ENCODE measurements at places on chromosomes 1 and 21.

- DNase-seq, result peak; percentile 90
These were observed at the start of gene THAP3 for GRCh38 chr1:6624710-6625583. TSS of gene THAP3 (plus strand) at chr1:6624868. CDS start at chr1:6625219, 351 bp downstream.

DNA sequence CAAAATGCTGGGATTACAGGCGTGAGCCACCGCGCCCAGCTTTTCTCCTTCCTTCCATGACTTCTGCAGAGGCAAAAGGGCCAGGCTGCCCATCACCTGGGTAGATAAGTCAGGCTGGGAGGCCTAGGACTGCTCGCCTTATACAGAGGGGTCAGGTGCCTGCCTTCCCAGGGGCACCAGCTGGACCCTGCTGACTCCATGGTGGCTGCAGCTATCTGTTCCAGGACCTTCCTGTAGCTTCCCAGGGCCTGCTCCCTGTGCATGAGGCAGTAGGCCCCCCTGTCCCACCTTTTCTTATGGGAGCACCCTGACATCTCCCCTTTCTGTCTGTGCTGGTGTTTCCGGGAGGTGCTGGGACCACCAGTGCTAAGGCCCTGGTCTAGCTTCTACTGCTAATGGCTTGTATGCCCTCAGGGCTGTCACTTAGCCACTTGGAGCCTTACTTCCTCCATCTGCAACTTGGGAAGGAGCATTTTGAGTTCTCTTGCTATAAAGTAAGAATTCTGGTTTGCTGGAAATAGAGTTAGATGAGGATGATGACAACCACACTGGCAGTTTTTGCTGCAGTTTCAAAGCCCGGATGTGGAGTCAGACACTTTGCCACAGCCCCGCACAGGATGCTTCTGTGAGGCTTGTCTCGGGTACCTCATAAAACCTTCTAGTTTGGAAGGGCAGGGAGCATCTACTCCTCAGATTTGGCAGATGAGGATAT, 14.4 kb downstream of the SOX13 start:
- no peak for DNase-seq

DNA sequence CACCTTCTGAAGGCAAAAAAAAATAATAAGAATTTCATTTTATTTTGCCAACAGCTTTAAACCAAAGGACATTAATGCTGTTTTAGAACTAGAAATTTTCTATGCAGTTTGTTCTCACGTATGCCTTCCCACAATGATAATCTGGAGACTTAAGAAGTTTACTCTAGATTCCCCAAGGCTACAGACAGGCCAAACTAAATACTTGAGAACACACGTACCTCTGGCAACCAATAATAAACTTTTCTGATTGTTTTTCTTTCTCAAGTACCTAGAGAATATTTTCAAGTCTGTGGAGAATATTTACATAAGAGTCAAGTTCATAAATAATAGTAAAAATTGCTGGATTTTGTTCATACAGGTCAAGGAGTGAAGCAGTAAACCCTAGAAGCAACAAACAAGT, 15.9 kb downstream of the CLDN8 start:
- DNase-seq, result no peak

DNA sequence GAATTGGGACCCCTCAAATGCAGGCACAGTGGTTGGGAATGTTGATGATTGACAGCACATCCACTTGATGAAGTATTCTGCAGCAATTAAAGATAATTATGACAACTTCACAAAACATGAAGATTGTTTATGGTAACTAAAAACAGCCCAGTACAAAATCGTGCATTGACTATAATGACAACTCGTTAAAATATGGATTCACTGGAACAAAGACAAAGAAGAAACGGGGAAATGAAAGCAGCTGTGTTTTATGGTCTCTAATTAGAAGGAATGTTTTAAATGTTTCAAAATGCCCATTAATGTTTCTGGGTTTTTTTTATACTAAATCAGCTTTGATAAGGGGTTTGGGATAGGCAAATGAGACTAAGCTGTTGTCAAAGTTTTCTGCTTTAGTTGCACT, 36.1 kb downstream of the NIPAL3 start:
- no peak for DNase-seq

GRCh38 chr1:31708324-31708723, 4.5 kb upstream of the COL16A1 start:
- DNase-seq, result no peak

GRCh38 chr1:238177960-238178645, 287.4 kb upstream of the ZP4 start:
- no peak for DNase-seq

DNA sequence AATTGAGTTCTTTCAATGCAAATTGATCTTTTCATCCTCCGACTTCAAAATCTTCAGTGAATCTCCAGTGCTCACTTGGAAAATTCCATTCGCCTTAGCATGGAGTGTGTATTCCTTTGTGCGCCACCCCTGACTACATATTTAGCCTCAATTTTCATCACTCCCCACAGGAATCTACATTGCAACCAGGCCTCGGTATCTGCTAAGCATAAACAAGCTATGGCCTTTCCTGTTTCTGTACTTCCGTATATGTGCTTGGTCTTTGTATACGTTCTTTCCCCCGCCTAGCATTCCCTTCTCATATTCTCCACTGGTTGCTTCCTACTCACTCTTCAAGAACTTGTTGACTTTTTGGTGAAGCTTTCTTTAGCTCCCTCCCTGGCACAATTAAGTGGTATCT, 470.8 kb downstream of the LMO4 start:
- no peak for DNase-seq

- no peak for DNase-seq
These were observed 169.7 kb upstream of the UBE2U start for GRCh38 chr1:64033667-64034220.

DNA sequence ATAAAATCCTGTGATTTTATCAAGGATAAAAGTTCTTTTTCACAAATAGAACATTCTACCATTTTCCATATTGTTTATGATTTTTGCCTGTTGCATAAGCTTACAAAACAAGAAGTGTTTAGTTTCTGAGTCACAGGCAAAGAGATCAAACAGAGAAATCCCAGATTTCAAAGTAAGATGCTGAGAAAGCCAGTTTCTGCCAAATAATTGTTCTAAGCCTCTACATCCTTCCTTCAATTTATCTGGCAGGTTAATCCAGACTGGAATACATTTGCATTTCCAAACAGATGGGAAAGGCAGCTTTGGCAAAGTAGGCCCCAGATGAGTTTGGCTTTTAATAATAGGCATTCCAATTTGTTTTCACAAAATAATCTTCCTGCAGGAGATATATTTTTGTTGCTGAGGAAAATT, 2.5 kb downstream of the SLC1A7 start:
- no peak for DNase-seq

DNA sequence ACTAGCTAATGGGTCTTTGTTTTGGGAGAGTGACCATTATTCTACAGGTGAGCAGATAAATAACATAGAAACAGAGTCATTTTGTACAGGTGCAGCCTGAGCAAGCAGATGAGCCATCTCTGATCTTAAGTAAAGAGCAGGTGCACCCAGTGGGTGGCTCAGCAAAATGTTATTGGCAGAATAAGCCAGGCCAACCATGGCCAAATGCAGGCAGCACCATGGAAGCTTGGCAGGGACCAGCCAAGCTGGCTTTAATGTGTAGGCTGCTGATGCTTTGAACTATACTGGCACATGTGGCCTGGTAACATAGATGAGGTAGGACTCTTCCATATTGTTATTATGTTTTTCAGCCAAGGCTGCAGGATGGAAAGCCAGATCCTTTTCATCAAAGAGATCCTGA, 553.3 kb upstream of the ZRANB2 start:
- DNase-seq, result no peak

DNA sequence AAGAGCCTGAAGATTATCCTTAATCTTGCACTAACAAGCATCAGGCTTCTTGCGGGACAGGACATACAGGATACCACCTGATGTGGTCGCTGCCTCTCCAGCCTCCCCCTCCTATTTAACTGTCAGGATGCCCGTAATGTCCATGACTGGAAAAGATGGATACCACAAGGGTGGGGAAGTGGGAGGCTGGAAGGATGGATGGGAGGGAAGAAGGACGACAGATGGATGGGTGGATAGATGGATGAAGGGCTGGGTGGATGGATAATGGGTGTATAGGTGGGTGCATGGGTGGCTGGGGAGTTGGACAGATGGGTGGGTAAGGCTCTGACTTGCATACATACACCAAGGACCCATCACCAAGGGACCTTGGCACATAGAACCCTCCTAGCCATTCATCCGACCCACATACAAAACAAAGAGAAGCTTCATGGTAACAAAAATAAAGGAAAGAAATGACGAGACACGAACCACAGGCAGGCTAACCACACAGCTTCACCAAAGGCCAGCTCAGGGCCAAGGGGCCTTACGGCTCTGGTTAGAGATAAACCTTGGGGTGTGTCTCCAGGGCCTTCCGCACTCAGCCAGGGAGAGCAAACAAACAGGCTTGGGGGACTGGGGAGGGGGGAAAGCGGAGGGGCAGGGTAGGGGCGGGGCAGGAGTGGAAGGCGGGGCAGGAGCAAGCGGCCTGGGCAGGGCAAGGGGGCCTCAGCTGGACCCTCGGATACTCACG, 50.5 kb downstream of the HSPG2 start:
- no peak for DNase-seq

DNA sequence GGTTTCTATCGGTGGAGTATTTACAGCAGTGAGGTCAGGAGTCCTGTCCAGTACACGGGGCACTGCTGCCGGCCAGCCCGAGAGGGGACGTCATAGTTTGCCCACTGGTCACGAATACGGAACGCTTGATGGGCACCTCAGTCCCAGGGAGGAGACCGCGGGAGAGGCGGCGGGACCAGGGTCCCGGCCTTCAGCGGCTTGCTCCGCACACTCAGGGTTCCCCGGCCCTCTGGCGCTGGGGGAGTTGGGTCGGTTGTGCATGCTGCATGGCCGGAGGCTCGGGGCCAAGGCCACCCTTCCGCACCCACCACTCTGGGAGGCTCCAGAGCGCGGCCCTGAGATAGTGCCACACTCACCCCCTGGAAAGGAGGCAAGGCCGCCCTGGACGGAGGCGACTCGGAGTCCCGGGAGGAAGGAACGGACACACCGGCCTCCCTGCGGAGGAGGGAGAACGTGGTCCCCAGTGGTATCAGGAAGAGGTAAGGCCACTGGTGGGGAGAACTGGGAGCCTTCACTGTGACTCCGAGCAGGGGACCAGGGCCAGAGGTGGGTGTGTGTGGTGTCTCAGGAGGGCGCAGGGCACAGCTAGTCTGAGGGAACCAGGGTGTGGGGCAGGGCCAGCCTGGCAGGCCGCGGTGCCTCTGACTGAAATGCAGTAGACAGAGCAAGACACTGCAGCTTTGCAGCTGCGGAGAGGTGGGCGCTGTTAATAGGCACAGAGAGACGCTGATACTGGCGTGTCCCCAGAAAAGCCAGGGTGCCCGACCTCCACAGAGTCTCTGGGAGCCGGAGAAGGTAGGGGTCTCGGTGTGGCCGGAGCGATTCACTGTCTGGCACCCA, 28.6 kb upstream of the PRSS38 start:
- DNase-seq, result peak; percentile 31
